ENCODE measurements at places on chromosomes 5 and 9. TPM values are rescaled to one million over a fixed set of nuclear protein-coding genes. Genes with fewer than 3 reads are reported as not detected.

Gene PROB1
- 0.17 TPM for total RNA-seq

Gene PGM5
- 0.57 TPM for total RNA-seq

GRCh38 chr9:7656636-7657035, 142.9 kb downstream of the DMAC1 start:
- DNase-seq = no peak

- DNase-seq = peak; percentile 29
Measured at GRCh38 chr9:38644601-38645000, 24.2 kb upstream of the ANKRD18A start.

- no peak for DNase-seq
Measured at GRCh38 chr5:173790177-173790719, 97.9 kb upstream of the CPEB4 start.
